ENCODE measurements at places on chromosomes 5 and 9.

- no peak for DNase-seq
These were observed 124.3 kb upstream of the NR3C1 start for GRCh38 chr5:143527808-143528207.

GRCh38 chr5:6723122-6723815 is 10.0 kb downstream of the TENT4A start:
- no peak for DNase-seq

DNA sequence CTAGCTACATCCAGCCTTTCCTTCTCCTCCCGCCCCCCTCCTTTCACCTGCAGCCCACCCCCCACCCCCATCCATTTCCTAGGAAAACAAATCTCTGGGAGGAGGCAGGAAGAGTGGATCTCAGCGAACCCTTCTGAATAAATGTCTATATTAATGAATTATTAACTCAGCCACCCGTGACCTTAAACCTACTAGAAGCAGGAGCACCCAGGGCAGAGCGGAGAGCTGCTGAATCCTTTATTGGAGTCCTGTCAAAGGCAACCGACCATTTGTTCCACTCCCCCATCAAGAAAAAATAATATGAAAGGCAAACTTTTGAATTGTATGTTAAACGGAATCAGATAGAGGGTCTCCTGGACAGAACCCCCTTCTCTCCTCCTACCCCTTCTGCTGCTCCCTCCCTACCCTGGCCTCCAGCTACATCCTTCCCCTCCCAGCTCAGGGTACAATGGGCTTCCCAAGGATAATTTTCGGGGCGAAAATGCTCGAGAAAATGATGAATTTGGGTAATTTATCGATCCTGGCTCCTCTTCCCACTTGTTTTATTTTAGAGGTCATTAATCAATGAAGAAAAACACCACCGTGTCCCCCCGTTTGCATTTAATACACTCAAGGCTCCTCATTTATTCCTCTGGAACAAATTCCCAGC is 3.3 kb upstream of the PRDM6 start:
- no peak for DNase-seq

DNA sequence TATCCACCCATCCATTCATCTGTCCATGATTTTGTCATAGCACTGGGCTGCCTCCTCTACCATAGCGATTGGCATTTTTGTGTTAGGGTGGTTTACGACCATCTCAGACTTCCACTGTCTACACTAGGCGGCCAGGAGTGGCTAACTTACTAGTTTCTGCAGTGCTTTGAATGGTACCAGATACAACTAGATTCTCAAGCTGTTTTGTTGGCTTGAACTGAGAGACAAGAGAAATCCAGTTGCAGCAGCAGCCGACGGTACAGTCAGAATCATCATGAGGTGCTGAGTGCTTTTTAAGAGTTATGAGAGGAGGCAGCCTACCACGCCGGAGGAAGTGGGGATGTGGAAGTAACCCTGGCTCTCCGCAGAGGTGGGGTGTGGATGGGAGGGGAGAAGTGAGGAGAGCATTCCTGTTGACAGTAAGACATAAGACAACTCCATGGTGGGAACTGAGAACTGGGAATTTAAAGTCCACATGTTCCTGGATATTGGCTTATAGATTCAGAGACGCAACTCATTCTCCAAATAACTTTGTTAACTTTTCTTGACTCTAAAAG is 27.9 kb downstream of the COL5A1 start:
- DNase-seq, result no peak

DNA sequence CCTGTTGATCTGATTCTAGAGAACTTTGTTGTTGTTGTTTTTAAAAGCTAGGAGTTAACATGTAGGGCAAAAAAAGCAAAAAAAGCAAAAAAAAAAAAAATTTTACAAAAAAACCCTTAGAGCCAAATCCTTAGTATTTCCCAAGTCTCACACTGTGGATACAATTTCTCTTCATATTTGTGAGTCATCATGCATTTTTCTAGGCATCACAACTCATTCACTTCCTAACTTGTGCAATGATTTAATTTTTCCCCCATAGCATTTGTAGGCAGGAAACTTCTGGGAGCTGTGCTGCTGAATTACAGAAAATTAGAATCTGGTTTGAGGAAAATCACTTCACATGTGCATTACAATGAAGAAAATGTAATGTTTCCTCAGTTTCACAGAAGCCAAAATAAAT is 91.9 kb downstream of the MARCHF3 start:
- DNase-seq, result no peak

DNA sequence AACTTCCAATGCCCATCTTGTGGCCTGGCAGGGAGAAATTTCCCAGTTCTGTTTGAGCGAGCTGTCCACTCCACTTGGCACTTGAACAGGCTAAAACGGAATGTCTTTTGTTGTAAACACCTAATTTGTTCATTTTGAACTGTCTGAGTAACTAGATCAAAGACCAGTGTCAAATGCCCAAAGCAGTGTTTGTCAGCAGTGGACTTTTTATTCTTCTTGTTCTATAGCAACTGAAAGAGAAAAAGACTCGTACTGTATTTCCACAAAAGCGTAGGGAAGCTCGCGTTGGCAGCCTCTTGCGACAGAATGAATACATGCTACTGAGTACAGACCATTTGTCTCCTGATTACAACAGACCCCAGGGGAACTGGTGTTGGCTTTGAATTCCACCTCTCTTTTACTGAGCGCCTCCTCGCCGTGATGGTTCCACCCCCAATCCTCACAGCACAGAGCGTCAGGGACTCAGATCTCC is 601.8 kb upstream of the ZNF608 start:
- no peak for DNase-seq

DNA sequence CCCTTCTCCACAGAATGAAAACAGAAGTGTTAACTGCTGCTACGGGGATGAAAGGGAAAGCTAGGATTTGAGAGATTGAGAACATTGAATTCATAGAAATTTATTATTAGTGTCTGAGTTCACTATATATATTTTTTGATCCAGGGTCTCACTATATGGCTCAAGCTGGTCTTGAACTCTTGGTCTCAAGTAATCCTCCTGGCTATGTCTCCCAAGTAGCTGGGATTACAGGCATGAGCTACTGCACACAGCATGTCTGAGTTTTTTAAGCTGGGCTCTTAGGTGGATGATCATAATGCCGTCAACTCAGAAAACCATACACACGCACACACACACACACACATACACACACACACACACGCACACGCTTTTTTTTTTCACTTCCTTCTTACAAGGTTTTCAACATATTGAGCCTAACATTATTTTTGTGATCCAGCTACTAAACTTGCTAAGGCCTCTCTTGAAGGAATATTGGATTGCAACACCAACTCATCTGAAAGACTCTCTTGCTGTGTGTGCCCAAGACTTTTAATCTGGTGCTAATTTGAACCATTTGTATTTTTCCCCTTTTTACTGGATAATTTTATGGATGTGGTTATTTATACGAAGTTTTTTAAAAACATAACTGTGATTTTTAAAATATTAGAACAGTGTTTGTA is 1045.4 kb downstream of the DTWD2 start:
- DNase-seq, result no peak

- no peak for DNase-seq
These were observed 328.8 kb downstream of the GADD45G start for GRCh38 chr9:89933578-89933977.

Measured in stimulated activated CD8-positive, alpha-beta memory T cell treated with anti-CD3 and anti-CD28 coated beads, Interleukin-15, amount 100 ng/mL, for 4 hours (primary cell).